Activated T-helper 1 cell treated with Interleukin-2 at 50 U/mL for 16 hours (primary cell): ENCODE measurements at places on chromosomes 12 and 14.

DNA sequence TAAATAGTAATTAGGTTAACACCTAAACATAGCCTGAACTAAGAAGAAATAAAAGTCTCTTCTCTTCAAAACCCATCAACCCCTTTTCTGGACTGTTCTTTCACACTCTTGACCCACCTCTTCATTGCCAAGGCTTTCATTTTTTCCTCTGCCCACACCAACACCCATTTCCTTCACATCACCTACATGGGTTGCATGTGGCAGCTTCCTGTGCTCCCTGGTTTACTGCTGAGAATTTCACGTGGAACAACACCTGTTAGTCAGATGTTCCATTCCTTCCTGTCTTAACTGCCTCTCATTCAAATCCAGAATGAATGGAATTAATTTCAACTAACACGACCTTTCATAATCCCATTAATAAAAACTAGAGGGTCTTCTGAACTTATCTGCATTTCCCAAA lies 157.3 kb downstream of the BCAT1 start:
- DNase-seq = no peak

- no peak for DNase-seq
Observed at GRCh38 chr14:56896922-56897321, 86.6 kb upstream of the OTX2 start.

DNA sequence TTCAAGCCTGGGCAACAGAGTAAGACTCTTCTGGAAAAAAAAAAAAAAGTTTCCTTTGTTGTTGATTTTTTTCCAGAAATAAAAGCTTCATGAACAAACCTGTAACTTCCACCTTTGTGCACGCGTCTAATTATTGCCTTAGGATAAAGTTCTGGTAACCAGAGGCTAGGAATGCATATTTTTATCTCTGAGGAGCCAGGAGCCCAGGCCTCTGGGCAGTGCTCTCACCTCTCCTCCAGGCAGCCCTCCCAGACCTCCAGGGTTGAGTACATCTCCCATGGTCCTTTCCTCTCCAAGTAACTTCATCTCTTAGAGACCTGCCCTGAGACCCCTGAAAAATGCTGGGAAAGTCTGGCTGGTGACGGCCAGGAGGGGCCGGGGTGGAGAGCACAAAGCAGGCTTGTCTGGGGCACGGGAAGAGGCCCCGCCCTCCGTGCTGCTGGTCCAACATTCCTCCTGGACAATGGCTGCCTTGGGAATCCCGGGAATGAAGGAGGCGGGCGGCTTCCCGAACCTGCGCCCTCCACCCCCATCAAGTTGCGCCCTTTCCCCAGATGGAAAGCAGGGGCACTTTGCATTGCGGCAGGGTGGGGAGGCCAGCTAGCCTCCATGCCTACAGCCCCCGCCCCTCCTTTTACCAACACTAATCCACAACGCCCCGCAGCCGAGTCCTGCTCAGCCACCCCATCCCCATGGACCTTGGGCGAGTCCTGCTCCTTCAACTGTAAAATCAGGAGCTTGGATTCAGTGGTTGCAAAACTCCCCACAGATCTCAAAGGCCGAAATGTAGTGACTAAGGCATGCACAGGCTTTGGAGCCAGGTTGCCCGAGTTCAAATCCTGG lies 7.3 kb upstream of the FIGNL2 start:
- no peak for DNase-seq

- no peak for DNase-seq
Observed at GRCh38 chr12:6114476-6114870, 10.0 kb downstream of the VWF start.

DNA sequence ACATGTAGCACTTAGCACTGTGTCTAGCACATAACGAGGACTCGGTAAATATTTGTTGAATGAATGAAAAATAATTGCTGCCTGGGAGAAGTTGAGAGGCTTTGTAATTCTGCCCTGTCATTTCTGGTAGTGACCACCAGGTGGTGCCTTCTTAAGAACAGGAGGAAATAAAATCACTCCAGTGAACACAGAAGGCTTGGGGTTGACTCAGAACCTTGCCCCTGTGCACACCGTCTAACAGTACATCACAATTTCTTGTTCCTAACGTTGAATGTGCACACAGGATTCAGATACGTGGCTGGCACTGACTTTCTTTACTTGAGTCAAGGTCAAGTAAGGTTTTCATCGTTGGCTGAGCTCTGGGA lies 91.8 kb downstream of the RGS6 start:
- DNase-seq = no peak

DNA sequence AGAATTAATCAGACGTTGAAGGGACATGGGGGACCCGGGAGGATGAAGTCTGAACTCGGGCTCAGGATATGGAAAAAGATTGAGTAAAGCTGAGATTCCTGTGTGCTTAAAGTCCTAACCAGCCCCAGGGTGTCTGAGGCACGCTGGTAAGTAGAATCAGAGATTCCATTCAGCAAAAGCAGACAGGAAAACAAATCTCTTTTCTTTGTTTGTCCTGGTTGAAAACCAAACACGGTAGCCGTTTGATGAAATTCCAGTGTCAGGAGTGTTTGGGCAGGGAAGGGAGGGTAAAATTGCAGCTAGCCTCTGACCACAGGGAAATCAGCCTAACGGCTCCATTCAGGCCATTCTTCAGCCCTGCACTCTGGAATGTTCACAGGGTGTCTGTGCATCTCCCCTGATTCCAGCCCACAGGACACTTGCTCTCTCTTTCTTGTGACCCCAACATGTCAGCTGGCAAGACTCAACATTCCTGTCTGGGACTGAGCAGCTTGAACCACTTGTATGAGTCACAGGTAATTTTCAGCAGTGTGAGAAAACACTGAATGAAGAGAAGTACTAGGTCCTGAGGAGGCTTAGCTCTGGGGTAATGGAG lies 31.0 kb downstream of the NINJ2 start:
- no peak for DNase-seq

DNA sequence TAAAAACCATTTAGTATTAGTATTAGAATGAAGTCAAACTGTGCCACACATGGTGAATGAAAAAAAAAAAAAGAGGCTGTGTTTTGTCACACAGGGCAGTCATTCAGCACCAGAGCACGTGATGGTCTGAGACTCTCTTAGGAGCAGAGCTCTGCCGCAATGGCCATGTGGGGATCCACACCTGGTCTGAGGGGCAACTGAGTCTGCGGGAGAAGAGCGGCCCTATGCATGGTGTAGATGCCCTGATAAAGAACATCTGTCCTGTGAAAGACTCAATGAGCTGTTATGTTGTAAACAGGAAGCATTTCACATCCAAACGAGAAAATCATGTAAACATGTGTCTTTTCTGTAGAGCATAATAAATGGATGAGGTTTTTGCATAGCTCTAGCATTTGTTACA lies 12.2 kb upstream of the BDKRB1 start:
- no peak for DNase-seq

DNA sequence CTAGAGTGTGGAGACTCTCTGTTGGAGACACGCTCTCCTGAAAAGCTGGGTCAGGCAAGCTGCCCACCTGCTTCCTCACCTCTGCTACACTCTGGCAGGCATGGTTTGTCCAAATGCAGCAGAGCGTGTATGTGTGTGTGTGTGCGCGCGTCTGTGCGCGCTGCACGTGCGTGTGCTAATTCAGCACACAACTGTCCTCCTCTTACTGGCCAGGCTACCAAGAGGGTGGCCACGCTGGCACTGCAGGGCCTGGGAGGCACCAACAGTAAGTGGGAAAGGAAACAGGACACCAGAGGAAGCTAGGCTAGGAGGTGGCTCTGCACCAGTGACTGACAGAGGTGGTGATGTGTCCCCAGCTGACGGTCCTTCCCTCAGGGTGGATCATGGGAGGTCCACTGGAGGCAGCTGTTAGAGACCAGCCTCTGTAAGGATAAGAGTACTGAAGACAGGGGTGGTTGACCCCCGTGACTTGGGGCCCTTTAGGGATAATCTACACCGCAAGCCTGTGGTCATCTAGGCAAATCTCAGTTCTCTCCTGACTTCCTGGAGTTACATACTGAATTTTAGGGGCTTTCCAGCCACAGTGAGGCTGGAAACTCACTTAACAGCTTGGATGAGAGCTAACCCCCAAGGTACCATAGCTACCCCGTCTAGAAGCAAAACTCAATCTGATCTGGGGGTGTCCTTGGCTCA lies 15.6 kb upstream of the TFCP2 start:
- DNase-seq = no peak

- DNase-seq = no peak
Observed at GRCh38 chr14:60681271-60681670, 32.0 kb upstream of the SIX1 start.

DNA sequence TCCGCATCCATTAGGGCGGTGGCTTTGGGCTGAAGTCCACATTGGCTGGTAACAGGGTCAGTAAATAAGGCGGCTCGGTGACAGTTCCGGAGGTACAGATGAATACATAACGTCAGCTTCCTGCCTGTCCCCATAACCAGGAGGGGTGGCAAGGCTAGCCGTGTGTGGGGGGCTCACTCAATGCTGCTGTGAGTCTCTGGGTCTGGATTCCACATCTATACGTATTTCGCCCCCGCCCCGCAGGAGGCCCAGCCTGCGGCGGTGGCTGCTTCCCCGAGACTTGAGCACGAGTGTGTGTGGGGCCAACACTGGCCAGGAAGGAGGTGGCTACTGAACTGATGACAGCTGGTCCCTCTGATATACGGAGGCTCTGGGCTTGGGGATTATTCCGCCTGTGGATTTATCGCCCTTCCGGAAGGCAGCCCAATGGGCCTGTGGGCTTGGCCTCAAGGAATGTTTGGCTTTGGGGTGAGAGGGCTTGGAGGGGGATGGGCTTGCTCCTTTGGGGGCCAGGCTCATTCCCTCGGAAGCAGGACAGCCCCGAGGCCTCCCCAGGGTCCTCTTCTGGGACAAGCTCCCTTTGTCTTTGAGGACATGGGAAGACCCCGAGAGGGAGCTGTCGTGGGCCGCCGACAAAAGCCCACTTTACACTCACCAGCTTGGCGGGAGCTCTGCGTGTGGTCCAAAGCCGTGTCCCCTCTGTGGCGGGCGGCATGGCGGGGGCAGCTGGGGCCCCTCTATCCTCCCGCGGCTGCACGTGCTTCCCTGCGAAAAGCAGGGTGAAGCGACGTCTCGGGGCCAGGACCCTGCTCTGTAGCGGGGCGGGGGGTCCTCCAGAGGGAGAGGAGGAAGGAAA lies 82.1 kb downstream of the KIF26A start:
- DNase-seq = no peak

DNA sequence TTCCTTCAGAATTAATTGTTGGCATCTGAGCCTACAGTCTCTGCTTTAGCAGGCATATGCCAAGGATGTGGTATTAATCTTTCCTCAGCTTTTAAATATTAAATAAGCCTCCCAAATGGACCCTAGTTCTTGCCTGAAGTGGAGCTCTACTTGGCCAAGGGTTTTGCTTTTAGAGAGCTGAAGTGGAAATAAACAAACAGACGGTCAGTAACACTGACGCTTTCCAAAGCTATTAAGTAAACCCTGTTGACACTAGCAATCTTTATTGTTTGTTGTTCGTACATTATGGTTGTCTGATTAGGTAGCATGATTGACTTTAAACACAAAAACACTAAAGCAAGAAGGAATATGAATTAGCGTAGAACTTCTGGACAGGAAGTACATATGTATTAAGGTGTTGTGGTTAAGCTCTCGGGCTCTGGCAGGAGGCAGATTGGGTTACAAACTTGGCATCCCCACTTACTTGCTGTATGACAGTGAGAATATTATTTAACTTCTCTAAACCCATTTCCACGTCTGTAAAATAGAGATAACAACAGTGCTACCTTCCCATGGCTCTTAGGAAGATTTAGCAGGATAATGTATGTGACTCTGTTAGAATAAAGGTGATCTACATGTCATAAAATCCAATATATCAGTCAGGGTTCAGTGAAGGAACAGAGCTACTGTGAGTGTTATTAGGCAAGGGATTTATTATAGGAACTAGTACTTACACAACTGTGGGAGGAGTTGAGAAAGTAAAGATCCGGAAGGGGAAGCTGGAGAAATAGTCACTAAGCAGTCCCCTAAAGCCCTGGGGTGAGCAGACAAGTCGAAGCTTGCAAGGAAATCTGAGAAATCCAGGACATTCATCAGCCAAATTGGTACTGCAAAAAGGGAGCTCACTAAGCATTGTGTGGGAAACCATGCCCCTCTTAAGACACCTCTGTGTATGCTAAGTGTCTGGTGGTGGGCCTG lies 92.2 kb upstream of the ATF7IP start:
- DNase-seq = no peak

GRCh38 chr12:65025136-65025535 lies 96.0 kb downstream of the WIF1 start:
- no peak for DNase-seq

GRCh38 chr12:12376646-12377448 lies 20.0 kb downstream of the BORCS5 start:
- DNase-seq = no peak

GRCh38 chr14:92973798-92974372 lies 50.9 kb downstream of the CHGA start:
- no peak for DNase-seq

DNA sequence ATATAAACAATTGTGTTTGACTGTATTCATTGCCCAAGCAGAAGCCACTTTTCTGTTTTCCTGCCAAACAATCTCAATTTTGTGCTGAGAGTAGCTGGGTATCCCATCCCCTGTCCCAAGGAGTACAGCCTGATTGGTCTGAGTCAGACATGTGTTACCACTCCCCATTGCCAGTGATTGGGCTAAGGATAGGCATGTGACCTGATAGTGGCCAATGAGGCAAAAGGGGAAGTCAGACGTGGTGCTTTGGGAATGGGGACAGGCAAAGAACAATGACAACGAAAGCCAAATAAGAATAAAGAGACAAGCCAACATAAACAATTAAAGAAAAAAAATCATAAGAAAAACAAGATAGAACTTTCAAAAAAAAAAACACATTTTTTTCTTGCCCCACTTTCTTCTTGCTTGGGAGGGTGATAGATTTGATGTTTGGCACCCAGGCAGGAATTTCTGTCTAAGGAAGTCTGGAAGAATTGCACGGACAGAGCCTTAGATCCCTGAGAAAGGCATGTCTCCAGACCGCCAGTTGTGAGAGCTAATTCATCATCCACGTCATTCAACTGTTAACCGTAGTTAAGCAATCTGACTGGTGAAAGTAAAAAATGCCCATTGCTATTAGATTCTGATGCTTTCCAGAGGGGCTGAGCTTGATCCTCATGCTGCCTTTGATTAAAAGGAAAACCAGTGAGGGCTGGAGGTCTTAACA lies 626.6 kb upstream of the TMEM132C start:
- no peak for DNase-seq
